Thoracic aorta (tissue), 2 donors: ENCODE measurements at places on chromosomes 4 and X. TPM values are rescaled to one million over a fixed set of nuclear protein-coding genes. Genes with fewer than 3 reads are reported as not detected.

KCND1 gene
- 3.8 TPM for total RNA-seq

RRH gene
- 1.2 TPM for total RNA-seq

LDB2 gene
- total RNA-seq = 31.0 TPM

TLR10 gene
- total RNA-seq = 0.28 TPM

JAKMIP1 gene
- total RNA-seq = 0.28 TPM

TMEM165 gene
- 360 TPM for total RNA-seq

NPY1R gene
- total RNA-seq = 112 TPM

NLGN4X gene
- total RNA-seq = 2.7 TPM

IL21 gene
- not detected for total RNA-seq

SPANXC gene
- not detected for total RNA-seq

RAB9B gene
- 7.7 TPM for total RNA-seq

ITIH6 gene
- total RNA-seq = not detected

FMR1 gene
- 31.8 TPM for total RNA-seq

MAGEA2B gene
- total RNA-seq = not detected
